NCI-H446 treated with DMSO at 0.1 percent for 48 hours (cell line): ENCODE measurements at places on chromosomes 6 and 20.

GRCh38 chr6:1686117-1687098, 76.7 kb downstream of the FOXC1 start:
- peak; percentile 57 for DNase-seq

DNA sequence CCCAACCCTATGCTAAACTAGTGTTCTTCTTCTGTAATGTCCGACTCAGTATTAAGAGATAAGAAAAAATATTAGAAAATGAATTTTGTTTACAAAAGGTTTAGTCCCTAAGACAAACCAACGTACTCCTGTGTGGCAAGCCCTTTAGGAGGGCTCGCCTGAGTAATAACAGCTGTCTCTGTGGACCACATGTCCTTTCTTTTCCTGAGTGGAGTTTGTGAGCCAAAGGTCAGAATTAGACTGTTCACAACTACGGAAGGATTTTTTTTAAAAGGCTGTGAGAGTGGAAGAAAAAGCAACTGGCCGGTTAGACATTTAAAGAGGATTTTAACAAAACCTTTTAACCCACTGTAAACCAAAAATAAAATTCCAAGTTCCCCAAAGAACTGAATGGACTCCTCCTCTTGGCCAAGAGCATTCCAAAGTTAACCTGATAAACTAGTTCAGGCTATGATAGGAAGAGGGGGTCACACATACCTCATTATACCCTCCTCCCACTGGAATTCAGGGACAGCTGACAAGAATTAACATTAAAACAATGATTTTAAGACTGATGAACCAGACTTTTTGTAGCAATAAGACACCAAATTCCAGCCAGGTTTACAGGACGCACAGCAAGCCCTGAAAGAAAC, 43.5 kb downstream of the FAM184A start:
- no peak for DNase-seq

GRCh38 chr6:5457041-5457440, 195.7 kb downstream of the FARS2 start:
- peak; percentile 65 for DNase-seq

DNA sequence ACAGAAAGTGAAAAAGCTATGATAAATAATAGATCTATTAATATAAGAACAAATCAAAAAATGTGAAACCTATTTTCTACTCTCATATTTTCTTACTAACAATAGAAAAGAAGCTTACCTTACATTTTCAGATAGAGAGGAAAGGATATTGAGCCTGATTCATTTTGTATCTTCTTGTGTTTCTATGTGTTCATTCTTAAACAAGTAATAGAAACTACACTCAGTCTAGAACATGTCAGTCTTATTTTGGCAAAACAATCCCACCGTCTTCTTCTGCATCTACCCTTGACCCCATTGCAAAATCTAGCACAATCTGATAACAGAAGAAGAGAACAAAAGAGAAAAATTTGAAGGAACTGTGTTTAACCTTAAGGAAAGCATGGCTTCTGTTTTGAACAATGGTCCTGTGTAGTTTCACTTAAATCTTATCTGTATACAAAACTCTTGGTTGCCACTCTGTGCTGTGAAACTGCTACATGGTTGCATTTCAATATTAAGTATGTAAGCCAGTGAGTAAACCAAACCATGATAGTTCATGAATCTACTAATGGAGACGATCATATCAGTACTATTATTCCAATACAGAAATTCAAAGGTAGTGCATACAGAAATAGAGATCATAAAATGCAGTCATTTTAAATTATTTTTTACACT, 69.5 kb upstream of the LGSN start:
- no peak for DNase-seq

GRCh38 chr6:35968821-35969220, 47.9 kb upstream of the SRPK1 start:
- DNase-seq: no peak

GRCh38 chr20:37630166-37630565, 63.7 kb upstream of the CTNNBL1 start:
- DNase-seq: peak; percentile 20

GRCh38 chr20:9919271-9920014, 80.6 kb upstream of the PAK5 start:
- no peak for DNase-seq

DNA sequence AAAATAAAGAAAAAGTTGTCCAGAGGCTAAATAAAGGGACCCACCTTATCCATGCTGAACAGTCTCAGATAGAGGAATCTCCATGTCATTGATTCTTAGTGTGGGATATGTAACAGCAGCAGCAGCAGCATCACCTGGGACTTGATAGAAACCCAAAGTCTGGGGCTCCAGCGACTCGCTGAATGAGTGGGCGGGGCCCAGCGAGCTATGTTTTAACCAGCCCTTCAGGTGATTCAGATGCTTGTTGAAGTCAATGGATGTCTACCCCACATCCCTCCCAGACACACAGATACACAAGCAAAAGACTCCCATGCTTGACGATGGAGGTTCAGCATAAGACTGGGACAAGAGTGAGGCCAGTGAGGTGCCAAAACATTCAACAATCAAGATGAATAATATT, 298.6 kb downstream of the UBE3D start:
- no peak for DNase-seq

- DNase-seq: no peak
These were observed 265.9 kb downstream of the BMP7 start for GRCh38 chr20:57000441-57000968.

GRCh38 chr6:110661414-110661813, 153.9 kb downstream of the CDK19 start:
- no peak for DNase-seq

- no peak for DNase-seq
These were observed 155.4 kb upstream of the MARCKS start for GRCh38 chr6:113701552-113702254.

DNA sequence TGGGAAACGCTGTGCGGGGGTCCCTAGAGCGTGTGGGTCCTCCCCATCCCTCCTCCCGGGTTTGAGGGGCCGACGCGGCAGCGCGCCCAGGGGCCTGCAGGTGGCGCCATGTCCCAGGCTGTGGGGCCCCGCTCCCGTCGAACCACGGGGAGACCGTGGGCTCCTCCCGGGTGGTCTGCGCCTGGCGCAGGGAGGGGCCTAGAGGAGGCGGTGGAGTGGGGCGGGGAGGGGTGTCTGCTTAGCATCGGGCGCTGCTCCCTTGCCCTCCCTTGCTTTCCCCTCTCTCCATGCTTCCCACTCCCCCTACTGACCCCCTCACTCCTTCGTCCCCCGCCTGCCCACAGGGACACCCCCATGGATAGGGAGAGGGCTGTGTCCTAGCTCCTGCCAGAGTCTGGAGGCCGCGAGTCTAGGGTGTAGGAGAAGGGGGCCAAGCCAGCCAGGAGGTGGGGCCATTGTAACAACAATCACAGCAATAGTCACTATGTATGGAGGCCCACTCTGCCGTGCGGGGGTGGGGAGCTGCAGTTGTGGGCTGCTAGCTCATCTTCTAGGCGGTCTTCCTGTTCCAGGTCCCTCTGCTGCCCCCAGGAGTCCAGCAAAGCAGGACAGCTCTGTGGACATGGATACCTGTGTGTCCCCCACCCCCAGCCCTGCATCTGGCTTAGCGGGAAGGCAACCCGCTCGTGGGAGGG, 51.7 kb downstream of the CHMP4B start:
- DNase-seq: no peak

DNA sequence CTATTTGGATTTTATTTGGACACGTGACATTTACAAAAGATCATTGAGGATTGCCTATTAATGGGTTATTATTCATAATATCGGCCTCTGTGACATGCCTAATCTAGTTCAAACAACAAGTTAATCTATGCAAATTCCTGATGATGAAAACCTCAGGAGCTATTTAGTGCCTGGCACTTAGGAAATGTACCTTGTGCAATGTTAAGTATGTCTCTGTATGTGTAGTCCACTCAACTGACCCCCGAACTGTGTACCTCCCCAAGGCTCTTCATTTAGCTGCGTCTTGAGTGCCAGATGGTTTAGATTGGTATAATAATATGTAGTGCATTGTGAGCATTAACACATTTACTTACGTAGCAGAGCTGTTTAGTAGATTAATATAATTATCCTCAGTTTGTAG, 6.9 kb downstream of the LAMA2 start:
- no peak for DNase-seq

GRCh38 chr6:151675746-151676459, 131.6 kb upstream of the ESR1 start:
- no peak for DNase-seq

GRCh38 chr6:34463849-34464248, 2.0 kb upstream of the PACSIN1 start:
- DNase-seq: no peak

- DNase-seq: no peak
These were observed 427.9 kb upstream of the JAG1 start for GRCh38 chr20:11101696-11102095.

GRCh38 chr20:54622333-54623295, 147.2 kb downstream of the DOK5 start:
- DNase-seq: no peak

DNA sequence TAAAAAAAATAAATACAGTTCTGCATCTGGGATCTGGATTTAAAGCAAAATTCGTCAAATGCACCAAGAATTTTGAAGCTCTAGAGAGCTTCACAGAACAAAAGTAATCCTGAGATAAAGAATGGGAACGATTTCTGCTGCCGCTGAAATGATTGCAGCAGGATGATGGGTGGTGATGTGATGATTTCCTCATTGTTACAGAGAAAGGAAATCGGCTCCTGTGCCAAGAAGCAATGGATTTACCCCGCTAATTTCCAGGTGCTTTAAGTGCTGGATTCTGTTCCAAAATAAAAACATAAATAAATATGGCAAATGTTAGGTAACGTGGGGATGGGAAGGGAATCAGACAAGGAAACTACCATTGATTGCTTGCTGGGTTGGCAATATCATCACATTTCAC, 1067.9 kb upstream of the MAP3K7 start:
- no peak for DNase-seq

DNA sequence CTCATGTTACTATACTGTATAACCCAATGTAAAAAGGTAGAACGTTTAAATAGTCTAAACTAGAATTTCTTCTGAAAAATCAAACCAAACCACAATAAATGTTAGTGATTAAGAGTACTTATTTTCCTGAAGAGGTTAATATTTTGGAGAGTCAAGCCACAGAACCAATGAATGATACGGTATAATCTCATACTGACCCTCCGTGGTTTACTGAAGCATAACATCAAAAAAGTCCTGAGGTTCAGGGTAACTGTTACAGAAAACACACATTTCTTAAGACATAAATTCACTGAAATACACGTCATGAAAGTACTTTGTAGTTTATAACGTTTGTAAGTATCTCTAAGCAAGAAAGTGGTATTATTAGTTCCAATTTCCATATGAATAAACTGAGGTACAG, 28.9 kb downstream of the ESF1 start:
- DNase-seq: no peak
